ENCODE measurements at places on chromosomes 3 and 15. TPM values are rescaled to one million over a fixed set of nuclear protein-coding genes. Genes with fewer than 3 reads are reported as not detected.
A peak's percentile ranks its signal among the peaks of the same experiment; 100 is the strongest.

- peak; percentile 12 for DNase-seq
Observed at GRCh38 chr3:13123013-13123654, 49.9 kb upstream of the IQSEC1 start.

DNA sequence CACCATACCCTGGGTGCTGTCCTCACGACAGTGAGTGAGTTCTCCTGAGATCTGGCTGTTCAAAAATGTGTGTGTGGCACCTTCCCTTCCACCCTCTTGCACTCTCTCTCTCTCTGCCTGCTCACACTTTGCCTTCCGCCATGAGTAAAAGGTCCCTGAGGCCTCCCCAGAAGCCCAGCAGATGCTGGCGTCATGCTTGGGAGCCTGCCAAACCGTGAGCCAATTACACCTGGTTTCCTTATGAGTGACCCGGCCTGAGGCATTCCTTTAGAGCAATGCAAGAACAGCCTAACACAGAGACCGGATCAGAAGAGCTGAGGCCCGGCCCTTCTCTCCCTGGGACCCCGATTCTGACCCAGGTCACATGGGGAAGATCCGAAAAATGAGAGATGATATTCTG lies 15.4 kb downstream of the TMEM44 start:
- no peak for DNase-seq

DNA sequence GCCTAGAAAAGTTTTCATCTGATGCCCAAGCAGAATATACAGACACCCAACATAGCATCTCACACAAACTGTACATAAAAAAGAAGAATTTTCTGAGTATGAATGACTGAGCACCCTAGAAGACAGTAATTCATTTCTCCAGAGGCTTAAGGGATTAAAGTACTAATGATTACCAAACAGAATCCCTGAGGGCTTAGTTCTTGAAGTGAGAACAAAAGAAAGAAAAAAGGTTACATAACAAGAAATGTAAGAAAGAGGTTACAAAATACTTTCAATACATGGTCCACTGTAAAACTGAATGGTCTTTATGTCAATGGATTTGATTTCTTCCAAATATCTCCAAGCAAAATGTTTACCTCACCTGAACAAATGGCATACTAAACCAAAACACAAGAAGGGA lies 9.1 kb upstream of the NEK10 start:
- no peak for DNase-seq

GRCh38 chr3:110821586-110821985 lies 250.0 kb upstream of the NECTIN3 start:
- no peak for DNase-seq

GRCh38 chr3:151568184-151568583 lies 107.3 kb upstream of the IGSF10 start:
- no peak for DNase-seq

- no peak for DNase-seq
Observed at GRCh38 chr3:69364354-69364753, 21.5 kb downstream of the FRMD4B start.

DNA sequence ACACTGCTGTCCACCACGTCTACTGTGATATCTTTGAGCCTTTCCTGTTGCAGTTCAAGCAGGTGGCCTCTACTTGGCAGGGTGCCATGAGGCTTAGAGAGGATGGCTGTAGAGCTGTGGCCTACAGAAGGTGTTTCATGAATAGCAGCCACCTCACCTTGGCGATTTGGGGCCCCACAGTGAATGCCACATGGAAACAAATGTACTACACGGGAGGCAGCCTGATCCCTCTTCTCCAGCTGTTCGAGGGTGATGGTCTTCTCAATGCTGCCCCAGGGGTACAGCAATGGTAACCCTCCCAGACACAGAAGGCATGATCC lies 70.7 kb downstream of the FAM43A start:
- no peak for DNase-seq

GRCh38 chr3:50242381-50242770 lies 6.4 kb downstream of the GNAI2 start:
- DNase-seq: no peak

- DNase-seq: no peak
Observed at GRCh38 chr3:194851254-194851653, 165.6 kb downstream of the FAM43A start.

GRCh38 chr3:51711352-51712037 lies 4.6 kb downstream of the GRM2 start:
- DNase-seq: no peak

The IQCF5 gene
- total RNA-seq: not detected

The KNSTRN gene
- 20.1 TPM for total RNA-seq

The RTP3 gene
- not detected for total RNA-seq

GRCh38 chr3:32961189-32961715 lies 9.8 kb downstream of the CCR4 start:
- DNase-seq: no peak

- DNase-seq: no peak
Observed at GRCh38 chr15:73075160-73075859, 23.0 kb downstream of the NEO1 start.

- no peak for DNase-seq
Observed at GRCh38 chr3:127819656-127820055, 2.7 kb downstream of the MGLL start.

DNA sequence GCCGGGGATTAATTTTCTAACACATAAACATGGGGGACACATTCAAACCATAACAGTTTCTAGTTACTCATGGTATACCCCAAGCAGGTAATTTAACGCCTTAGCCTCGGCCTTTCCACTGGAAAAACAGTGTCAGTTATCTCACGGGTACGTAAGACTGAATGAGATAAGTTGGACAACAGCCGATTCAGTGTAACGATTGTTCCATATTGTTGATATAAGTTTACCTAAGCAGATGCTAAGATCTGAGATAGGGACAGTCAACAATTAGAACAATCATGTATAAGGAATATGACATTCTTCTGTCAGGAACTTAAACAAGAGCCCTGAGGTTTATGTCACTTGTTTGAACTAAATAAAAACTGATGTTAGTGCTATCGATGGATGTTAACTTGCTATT lies 130.8 kb downstream of the GHSR start:
- DNase-seq: no peak

DNA sequence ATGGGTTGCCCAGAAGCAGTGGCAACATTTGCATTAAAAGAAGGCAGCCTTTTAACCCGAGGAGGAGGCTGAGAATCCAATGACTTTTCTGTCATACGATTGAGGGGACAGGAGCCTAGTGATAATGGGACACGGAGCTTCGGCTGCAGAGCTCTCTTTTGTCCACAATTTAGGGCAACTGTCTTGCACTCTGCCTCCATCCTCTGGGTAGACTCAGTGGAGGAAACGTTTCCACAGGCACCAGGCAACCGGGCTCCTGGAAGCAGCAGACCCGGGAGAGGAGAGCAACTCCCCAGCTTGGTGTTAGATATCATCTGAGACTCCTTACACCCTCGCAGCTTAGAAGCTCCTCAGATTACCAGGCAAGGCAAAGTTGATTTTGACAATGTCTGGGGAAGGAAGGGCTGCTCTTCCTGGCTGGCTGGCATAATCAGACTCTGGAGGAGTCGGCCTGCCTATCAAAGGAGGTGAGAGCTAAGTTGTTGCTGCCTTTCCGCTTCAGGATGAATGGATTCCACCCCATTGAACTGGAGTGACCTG lies 43.5 kb upstream of the RNU6-1 start:
- no peak for DNase-seq

Measured in lower lobe of right lung (tissue), 2 donors.